ENCODE measurements at places on chromosomes 1 and 21.

DNA sequence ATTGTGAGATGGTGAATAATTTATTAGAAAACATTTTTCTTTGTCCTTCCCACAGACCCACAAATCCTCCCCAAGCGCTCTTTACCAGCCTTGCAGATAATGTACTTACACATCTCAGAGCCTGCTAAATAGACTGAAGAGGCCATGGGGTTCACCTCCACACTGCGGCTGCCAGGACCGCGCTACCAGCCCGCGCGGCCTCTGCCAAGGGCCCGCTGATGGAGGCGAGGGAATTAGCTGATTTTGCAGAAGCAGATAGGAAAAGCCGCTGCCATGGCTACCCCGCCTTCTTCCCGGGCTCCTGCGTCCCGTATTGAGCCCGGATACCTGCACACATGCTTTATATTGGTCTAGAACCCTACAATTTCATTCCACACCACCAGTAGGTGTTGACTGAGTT lies 248.0 kb upstream of the FOXD3 start:
- DNase-seq: no peak

DNA sequence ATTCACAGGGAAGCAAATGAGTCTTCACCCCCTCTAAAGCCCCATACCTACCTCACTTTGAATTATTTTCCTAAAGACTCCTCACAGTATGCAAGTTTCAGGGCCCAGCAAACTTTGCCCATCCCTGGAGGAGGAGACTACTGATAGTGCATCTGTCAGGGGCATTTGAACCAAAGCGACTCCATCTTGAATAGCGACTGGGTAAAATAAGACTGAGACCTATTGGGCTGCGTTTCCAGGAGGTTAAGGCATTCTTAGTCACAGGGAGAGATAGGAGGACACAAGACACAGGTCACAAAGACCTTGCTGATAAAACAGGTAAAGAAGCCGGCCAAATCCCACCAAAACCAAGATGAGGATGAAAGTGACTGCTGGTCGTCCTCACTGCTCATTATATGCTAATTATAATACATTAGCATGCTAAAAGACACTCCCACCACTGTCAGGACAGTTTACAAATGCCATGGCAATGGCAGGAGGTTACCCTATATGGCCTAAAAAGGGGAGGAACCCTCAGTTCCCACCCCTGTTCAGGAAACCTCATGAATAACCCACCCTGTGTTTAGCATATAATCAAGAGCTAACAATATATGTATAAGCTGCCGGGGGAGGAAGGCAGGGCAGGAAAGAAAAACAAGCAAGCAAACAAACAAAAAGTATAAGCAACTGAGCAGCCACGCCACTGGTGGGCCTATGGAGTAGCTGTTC lies 3.3 kb upstream of the PKNOX1 start:
- DNase-seq: no peak

GRCh38 chr1:184975208-184975870 lies 1.0 kb upstream of the NIBAN1 start:
- no peak for DNase-seq

DNA sequence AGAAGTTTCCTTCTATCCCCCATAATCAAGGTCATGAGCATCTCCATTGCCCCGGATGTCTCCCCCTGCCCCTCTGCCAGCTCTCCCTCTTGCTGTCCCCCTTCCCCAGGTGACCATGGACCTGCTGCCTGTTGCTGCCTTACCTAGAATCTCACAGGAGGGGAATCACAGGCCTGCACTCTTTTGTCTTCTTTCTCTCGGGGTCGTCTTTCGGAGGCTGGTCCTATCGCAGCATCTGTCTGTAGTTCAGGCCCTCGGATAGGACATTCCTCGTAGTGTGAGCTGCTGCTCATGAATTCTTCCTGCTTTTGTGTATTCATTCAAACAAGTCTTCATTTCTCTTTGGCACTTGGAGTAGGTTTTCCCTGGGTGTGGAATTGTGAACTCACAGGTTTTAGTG lies 39.9 kb upstream of the ACTRT2 start:
- DNase-seq: no peak

DNA sequence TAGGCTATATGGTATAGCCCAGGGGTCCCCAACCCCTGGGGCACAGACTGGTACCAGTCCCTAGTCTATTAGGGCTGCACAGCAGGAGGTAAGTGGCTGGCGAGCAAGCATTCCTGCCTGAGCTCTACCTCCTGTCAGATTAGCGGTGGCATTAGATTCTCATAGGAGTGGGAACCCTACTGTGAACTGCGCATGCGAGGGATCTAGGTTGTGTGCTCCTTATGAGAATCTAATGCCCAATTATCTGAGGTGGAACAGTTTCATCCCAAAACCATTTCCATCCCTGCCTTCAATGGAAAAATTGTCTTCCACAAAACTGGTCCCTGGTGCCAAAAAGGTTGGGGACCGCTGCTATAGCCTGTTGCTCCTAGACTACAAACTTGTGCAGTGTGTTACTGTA lies 22.8 kb upstream of the ZBTB8A start:
- DNase-seq: no peak

- DNase-seq: no peak
Observed at GRCh38 chr1:115596080-115596780, 45.5 kb upstream of the VANGL1 start.

GRCh38 chr1:74650561-74650960 lies 23.0 kb downstream of the ERICH3 start:
- no peak for DNase-seq

All from stimulated activated CD4-positive, alpha-beta T cell treated with anti-CD3 and anti-CD28 coated beads, Interleukin-12 subunit alpha, Interleukin-12 subunit beta, amount 100 ng/mL, for 48 hours (primary cell).